CD4-positive, alpha-beta T cell treated with Interleukin-15 for 1 hour (primary cell): ENCODE measurements at places on chromosomes 12 and 14.

DNA sequence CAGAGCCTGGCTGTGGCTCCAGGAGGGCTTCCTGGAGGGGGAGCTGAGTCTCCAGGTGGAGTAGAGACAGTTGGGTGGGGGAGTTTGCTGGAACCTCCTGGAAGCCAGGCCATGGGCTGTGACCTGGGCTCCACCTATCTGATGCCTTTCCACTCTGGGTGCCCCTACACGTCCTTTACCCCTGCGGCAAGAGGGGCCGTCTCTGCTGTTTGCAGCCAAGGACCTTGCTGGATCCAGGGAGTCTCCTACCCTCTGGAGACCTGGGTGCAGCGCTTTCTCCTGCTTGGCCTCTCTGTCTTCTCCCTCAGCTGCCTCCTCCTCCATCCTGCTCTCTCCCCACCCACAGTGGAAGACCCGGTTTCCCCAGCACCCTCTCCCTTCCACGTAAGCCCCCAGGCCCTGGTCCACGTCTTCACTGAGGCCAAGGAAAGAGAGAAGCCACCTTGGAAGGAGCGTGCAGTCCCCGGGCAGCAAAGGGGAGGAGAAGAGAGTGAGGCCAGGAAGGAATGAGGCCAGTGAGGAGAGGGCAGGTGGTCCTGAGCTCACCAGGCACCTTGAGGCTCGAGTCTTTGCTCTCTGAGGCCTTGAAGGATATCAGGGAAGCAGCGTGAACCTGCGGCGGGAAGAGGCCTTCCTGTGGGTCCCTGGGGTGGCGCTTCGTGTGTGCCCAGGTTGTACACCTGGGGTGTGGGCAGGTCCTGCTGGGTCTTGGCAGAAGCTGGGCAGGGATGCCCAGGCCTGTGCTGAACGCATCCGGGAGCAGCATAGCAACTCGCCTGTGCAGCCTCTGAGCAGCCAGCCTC lies 294.3 kb upstream of the RTL1 start:
- no peak for DNase-seq

DNA sequence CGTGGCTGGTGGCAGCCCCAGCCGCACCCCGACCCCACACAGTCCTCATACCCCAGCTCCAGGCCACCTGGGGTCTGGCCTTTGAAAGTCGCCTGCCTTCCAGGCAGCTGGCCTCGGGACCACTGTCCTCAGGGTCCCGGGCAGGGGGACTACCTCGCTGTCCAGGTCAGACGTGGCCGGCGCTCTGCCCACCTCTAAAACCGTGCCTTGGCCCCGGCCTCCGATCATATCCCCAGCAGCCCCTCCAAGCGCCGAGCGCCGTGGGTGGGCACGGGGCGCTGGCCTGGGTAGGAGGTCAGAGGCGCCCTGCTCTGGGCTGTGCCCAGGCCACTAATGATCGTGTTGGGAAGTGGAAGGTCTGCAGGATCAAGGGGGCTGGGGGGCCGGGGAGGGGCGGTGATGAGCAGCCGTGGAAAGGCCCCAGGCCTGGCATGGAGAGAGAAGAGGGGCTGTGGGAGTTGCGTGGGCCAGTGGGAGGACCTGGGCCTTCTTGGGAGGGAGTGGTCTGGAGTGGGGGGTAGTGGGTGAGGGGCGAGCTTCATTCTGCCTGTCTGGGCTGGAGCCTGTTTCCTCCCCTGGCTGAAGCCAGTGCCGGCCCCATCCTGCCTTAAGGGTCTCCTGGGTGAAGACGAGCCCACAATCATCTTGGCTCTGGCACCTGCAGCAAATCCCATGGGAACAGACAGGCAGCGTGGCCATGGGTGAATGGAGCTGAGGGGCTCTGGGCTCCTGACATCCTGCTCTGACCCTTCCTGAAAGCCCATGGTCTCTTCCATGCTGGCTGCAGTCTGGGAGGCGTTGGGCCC lies 4.9 kb downstream of the TMEM121 start:
- no peak for DNase-seq

DNA sequence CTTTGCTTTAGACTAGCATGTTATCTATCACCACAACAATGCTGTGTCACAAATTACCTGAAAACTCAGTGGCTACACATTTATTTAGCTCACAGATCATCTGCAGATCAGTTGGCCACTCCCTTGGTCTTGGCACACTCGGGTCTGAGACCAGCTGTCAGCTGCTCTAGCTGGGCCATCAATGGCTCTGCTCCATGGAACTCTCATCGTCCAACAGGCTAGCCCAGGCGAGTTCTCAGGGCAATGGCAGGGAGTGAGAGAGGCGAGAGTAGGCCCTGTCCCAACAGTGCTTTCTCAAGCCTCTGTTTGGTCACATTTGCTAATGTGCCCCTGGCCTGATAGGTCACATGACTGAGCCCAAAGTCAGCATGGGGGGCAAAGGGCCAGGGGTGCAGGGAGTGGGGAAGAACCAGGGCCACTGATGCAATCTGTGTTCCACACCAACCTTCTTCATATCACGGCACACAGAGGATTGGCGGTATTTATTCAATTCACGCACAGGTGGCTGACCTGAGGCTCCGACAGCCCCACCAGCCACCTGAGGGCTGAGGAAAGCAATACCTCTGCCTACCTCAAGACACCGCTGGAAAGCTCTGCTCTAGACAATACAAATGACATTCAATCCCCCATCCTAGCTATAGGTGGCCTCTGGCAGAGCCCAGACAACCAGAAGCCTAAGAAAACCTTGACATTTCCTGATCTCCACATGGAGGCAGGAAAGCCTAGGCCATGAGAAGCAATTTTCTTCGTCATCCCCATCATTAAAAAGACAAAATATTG lies 82.5 kb downstream of the NT5DC3 start:
- DNase-seq: no peak

GRCh38 chr12:75378354-75378753 lies 12.5 kb upstream of the GLIPR1L2 start:
- DNase-seq: no peak

- DNase-seq: no peak
Observed at GRCh38 chr14:33081259-33081658, 142.6 kb downstream of the NPAS3 start.

DNA sequence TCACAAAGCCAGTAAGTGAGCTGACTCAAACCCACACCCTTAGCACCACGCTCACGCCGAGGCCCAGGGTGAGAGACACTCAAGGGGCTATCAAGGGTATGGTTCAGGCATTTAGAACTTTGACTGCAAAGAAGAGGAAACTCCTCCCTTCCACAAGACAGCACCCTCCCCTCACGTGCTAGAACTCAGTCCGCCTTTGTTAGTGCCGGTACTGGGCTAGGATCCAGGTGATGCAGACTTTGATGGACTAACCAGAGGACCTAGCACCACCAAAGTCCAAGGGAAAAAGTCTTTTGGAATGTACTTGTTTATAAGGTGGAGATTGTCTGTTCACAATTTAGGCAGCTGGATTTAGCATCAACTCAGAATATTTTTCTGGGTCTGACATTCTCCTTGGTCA lies 33.7 kb downstream of the VWF start:
- no peak for DNase-seq

GRCh38 chr12:20370866-20371519 lies 2.7 kb downstream of the PDE3A start:
- no peak for DNase-seq

GRCh38 chr12:93429448-93429847 lies 12.3 kb downstream of the UBE2N start:
- DNase-seq: no peak

DNA sequence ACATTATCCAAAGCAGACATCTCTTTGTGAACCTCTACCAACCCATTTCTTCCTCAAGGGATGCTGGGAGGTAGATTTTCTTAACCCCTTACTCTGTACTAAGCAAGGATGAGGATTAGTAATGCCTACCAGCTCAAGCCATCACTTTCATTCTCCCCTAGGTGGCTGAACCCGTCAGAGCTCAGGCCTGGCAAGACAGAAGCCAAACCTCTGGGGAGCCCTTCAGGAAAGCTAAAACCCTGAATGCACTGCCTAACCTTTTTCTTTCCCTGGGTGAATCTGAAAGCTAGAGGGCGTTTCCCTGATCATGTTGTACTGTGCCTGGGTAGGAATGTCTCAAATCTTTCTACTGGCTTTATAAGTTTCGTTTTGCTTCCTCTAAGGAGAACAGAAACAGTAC lies 617.3 kb downstream of the RPL10L start:
- DNase-seq: no peak

DNA sequence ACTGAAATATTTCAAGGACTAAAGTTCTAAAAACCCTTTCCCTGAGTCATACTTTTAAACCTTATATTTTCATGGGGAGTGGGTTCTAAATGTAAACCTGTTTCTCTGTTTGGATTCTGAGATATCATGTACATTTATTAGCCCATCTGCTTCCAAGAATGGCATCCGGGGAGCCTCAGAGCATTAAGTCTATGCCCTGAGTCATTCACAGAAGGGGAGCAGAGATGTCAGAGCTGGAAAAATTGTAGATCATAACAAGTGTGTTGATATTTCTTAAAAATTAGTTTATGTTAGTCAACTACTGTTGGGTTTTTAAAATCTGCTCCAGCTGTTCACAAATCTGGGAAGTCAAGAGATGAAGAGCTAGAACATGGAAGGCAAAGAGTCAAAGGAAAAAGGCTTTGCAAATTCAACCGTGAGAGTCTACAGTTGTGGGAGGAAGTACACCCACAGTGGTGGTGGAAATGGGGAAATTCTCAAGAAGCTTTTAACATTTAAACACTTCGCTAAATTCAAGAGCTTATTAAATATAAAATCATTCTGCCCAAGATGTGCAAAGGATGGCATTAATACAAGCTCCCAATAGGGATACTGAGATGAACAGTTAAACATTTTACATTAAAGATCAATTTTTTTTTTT lies 70.5 kb upstream of the FLRT2 start:
- DNase-seq: no peak

- DNase-seq: no peak
Observed at GRCh38 chr14:95189367-95190132, 32.2 kb upstream of the DICER1 start.

DNA sequence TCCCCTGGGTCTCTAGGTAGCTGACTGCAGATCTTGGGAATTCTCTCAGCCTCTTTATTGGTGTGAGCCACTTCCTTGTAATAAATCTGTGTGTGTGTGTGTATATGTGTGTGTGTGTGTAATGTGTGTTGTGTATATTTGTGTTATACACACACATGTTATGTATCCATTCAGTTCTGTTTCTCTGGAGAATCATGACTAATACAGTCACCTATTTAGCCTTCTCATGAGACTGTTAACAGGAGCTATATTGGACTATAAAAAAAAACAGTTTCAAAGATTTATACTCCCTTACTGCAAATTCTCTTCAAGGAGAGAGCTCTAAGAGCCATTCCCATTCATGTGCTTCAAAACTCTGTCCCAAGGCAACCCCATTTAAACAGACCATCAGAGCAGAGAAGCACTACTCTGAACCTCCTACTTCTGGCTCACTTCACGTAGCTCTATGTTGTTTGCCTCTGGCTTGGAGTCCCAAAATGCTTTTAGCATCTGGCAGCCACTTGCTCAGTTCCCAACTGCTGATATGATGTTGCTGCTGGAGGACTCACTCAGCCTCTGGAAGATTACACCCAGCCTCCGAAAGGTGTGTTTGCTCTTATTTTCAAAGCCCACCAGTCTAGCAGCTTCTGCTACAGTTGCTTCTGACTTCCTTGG lies 48.7 kb upstream of the KITLG start:
- DNase-seq: no peak

GRCh38 chr14:24789378-24789884 lies 155.4 kb upstream of the GZMB start:
- DNase-seq: no peak
